ENCODE measurements at places on chromosomes 6 and 20. TPM values are rescaled to one million over a fixed set of nuclear protein-coding genes. Genes with fewer than 3 reads are reported as not detected.

Gene TBCC
- 68.3 TPM for total RNA-seq

DNA sequence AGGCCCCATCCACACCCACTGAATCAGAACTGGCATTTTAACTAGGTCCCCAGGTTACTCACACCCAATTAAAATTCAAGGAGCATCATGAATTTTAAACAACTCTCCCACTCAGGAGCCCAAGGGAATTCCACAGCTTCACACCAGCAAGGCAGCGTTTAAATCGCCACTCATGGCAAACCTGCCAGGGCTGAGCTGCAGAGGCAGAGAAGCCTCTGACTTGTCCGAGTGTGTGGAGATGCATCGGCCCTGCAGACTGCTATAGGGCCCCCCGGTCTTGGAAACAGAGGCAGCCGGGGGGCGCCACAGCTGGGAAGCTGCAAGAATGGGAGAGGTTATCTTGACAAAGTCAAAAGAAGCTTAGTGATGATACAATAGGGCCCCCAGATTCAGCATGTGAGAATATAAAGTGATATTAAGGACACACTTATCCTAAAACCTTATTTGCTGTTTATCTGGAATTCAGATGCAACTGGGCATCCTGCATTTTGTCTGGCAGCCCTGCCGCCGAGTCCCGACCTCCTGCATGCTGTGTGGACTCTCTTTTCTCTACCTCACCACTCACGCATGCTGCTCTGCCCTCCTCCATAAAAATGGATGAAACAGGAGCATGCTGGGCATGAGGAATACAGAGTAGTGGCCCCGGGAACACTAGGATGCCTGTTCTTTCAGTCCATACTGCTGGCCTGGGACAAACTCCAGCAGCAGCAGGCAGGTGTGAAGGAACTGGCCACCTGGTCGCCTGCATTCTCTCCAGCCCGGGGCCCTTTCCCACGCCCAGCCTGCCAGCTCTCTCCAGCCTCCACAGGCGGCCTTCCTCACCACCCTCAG is 126.1 kb downstream of the PXDC1 start:
- DNase-seq: no peak

DNA sequence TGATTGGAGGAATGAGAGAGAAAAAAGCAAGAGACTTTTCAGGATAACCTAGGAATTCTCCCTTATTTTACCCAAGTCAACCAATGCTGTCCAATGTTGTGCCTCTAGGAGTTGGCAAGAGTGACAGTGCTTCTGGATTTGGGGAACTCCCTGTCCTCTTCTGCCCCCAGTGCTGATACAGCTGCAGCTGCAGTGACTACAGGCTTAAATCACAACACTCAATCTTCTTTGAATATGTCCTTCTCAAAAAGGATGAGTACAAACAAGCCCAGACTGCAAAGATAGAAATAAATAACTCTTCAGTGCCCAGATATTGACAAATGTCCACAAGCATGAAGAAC is 141.0 kb upstream of the COL21A1 start:
- DNase-seq: no peak

DNA sequence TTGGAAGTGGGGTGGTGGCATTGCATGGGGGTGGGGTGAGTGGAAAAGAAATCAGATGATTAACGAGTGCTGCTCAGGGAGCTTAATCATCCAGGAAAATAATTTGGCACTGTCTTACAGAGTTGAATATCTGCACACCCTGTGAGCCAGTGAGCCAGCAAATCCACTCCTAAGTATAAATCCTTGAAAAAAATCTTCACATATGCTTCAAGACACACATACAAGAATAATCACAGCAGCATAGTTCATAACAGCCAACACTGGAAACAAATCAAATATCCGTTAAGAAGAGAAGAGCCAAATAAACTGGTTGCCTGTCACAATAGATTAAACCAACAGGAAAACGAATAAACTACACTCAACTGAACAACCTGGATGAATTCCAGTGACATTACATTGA is 62.8 kb downstream of the SAMD3 start:
- DNase-seq: no peak

DNA sequence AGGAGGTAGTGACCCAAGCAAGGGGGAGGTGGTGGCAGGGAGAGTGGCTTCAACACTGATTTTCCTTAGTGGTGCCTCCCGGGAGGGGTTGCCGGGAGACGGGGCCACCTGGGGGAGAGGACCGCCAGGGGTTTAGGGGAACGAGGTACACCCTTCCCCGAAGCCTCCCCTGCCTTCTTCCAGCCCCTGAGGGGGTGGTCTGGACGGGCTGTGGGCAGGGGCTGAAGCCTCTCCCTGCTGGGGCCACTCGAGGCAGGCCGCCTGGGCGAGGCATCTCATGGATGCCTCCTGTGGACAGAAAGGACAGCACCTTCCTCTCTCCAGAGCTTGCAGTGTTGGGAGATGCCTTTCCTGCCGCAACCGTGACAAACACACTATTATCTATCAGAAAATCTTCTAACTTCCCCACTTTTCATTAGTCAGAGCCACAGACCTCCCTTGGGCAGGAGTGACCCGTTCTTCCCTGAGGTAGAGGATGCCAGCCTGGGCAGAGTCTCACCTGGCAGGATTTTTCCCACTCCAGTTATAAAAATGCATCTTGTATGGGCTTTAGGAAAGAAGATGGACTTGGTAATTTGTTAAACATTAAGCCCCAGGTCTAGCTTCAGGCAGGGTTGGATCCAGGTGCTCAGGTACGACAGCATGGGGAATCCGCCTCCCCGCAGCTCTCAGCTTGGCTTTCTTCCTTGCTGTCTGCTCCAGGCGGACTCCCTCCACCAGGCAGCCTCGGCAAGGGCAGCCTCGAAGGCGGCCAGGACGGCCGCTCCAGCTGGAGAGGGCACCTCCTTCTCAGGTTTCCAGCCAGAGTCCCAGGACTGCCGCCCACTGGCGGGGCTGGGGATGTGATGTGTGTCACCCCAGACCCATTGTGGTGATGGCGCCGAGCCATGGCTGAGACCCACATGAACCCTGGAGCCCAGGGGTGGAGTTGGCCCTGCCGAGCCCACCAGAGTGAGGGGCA is 11.0 kb downstream of the HRH3 start:
- no peak for DNase-seq

- DNase-seq: no peak
Observed at GRCh38 chr6:145241039-145241438, 494.3 kb downstream of the EPM2A start.

GRCh38 chr20:46378412-46379009 is 27.9 kb downstream of the ELMO2 start:
- DNase-seq: no peak

Measured in CD4-positive, alpha-beta T cell (primary cell).